Putamen (tissue), 1 donor: ENCODE measurements at places on chromosomes 6 and 20.

GRCh38 chr6:167647306-167647705 is 179.4 kb upstream of the AFDN start:
- no peak for DNase-seq

DNA sequence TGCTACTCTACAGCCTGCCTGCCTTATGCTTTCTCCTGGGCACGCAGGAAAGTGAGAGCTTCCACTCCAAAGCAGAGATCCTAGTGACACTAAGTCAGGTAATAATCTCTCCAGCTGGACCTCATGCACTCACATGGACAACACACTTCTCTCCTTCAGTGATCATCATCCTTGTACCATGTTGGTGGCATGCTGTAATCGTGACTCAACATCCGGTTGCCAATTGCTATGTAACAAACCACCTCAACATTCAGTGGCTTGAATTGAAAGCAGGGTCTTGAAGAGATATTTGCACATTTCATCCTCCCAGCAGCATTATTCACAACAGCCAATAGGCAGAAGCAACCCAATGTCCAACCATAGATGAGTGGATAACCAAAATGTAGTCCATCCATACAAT is 40.3 kb upstream of the PPP1R3G start:
- DNase-seq, result no peak

DNA sequence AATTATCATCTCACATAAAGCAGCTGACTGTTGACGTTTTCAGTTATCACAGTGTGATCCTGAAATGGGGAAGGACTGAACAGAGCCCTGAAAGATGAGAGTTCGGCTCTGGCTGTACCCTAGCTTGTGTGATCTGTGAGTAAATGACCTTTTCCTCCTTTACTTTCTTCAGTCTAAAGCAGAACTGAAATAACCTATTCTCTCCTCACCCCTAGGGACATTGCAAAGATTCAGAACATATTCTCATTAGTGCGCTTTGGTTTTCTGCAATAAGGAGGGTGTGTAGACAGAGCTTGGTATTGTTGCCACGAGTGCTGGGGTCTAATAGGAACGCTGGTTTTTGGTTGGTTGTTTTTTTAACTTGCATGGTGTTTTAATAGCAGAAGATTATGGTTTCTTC is 16.7 kb downstream of the FARS2 start:
- no peak for DNase-seq

GRCh38 chr6:107185391-107185970 is 70.2 kb upstream of the BEND3 start:
- no peak for DNase-seq

- DNase-seq, result no peak
Observed at GRCh38 chr20:58981628-58982364, 740 bp downstream of the NELFCD start.

GRCh38 chr6:161876231-161876630 is 602.4 kb upstream of the AGPAT4 start:
- DNase-seq, result no peak

GRCh38 chr20:4375881-4376280 is 345.8 kb upstream of the PRND start:
- peak; percentile 62 for DNase-seq

- peak; percentile 25 for DNase-seq
Observed at GRCh38 chr6:39980839-39981580, 46.7 kb upstream of the MOCS1 start.

GRCh38 chr6:41723530-41724227 is 11.7 kb downstream of the TFEB start:
- no peak for DNase-seq

- DNase-seq, result no peak
Observed at GRCh38 chr6:143441680-143442545, 8.6 kb downstream of the ADAT2 start.

DNA sequence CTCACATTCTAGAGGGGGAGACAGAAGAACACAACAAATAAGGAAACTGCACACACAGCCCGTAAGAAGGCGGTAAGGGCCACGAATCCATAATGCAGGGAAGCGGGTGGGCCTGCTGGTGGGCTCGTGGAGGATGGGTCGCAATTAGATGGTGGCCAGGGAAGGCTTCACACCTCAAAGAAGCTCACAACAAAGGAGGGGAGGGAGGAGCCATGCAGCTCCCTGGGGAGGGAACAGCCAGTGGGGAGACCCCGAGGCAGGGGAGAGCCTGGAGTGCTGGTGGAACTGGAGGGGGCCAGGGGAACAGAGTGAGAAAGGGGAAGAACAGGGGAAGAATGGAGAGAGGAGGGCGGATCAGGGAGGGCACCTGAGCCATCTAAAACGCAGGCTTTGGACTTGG is 13.4 kb downstream of the SRC start:
- DNase-seq, result no peak

- DNase-seq, result no peak
Observed at GRCh38 chr6:69155467-69155866, 520.4 kb downstream of the ADGRB3 start.

DNA sequence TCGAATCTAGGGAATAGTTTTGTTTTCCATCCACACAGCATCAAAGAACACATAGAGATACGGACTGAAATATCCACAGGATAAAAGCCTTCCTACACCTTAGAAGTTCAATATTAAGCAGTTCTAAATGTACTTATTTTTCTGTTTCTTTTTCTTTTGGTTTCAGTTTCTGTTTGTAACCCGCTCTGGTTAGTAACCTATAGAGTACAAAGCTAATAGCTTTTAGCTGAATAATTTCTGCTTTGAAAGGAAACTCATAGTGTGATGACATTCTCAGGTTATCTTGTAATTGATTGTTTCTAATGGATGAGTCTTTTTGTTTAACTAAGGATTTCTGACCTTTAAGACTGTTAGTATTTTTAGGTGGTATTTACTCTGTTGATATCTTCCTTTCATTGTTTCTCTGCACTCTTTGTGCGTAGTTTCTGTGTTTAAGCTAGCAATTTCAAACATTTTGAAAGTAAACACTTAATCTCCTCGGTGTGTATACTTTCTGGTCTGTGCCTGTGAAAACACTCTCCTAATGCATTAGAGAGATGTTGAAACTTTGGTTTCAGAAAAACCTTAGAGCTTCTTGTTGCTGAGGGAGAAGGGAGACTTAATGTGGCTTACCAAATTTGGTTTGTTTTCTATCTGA is 385.5 kb downstream of the HDGFL1 start:
- DNase-seq, result no peak

DNA sequence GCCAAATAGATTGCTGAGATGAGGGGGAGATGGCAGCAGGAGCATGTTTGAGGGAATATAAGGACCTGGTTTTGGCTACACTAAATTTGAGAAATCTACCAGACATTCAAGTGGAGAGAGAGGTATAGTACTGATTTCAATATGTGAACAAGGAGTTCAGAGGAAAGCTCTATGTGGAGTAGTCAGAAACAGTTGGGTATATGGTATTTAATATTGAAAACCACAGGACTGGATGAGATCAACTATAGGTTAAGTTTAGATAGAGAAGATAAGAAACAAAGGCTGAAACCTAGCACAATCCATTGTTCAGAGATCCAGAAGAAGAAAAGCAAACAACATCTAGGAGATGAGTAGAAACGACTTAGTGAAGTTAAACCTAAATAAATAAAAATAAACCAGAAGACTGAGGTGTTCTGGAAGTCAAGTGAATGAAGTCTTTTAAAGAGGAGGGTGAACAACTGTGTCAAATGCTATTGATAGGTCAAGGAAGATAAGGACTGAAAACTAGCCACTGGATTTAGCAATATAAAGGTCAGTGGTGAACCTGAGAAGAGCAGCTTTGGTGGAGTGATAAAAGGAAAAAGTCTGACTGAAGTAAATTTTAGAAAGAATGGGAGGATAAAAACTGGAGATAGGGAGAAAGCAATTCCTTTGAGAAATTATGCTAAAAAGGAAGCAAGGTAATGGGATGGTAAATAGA is 121.2 kb upstream of the RUNX2 start:
- DNase-seq, result no peak

GRCh38 chr20:5078399-5078958 is 41.3 kb downstream of the PCNA start:
- DNase-seq, result peak; percentile 47

DNA sequence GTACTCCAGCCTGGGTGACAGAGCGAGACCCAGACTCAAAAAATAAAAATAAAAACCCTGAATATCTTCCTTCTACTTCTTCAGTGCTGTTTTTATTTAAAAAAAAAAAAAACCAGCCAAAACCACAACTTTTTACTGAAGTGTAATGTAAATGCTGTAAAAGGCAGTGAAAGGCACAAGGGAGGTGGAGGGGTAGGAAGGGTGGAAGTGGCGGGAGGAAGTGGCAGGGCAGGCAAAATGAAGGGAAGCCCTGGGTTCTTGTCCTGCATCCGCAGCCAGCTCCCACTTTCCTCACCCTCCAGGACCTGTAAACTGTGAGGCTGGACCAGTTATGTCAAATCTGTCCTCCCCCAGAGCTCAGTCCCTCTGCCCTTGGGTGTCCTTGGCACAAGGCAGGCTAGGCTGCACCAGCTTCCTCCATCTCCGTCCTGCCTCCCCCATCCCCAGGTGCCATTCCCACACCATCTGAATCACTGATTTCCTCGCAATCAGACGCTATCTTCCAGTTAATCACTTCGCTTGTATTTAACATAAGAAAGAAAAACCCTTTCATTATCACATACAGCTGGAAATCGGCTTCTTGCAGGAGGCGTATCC is 13.7 kb upstream of the PANK2 start:
- DNase-seq, result no peak

- no peak for DNase-seq
Observed at GRCh38 chr6:43766964-43767461, 3.0 kb upstream of the VEGFA start.

DNA sequence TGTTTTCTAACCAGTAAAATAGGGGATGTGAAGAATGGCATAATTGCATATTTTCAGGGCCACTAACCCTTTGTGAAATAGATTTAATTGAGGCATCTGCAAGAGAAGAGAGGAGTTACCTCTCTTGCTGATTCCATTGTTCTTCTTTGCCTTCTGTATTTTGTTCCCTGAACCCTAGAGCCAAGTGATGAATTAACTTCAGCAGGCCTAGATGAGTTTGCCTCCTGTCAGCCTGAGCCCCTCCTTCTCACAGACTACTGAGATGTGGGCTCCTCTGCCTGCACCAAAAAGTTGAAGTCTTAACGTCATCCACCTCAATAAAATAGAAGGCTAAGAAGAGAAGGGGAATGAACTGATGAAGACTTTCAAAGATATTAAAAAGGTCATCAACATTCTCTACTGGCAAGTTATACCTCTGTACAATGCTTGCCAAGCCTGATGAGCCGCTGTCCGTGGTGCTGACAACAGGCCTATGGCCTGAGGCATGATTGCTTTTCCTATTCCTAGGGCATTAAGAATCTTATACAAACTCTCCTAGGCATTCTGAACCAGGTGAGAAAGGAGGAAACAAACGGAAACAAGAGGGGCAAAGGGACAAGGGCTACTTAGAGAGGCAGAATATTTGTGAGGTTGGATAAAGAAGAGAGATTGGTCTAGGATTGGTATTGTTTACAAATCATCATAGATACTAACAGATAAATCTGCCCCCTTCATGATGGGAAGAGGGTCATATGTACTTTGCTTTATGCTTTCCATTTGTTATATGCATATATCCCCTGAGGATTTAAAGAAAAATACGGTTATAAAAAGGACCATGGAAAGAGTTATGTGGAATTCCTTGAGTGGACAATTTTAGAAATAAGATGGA is 46.8 kb downstream of the CD24 start:
- no peak for DNase-seq

- DNase-seq, result no peak
Observed at GRCh38 chr20:40966103-40966502, 62.5 kb upstream of the TOP1 start.

DNA sequence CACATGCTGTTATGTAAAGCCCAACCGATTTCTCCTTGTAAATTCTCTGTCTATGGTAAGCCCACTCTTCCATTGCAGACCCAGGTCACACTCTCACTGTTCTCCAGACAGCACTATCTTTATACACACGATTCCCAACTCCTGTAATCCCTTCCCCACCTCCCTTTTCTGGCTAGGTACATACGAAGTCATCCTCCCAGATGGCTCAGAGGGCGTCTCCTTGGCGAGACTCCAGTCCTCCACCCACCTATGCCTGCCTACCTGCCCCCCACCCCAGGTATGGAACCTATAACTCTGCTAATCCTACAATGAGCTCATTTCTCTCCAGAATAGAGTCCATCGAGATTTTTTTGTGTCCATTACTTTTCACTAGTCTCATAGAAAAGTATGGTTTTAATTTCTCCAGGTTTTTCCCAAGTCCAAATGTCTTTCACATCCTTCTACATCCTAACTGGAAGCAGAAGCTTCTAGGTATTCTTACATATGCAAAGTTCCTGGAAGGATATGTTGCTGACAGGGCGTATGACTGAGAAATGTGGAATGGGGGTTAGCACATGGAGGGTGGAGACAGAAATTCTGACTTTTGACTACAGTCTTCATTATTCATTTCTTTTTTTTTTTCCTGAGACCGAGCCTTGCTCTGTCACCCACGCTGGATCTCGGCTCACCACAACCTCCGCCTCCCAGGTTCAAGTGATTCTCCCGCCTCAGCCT is 22.8 kb downstream of the SCML4 start:
- no peak for DNase-seq

DNA sequence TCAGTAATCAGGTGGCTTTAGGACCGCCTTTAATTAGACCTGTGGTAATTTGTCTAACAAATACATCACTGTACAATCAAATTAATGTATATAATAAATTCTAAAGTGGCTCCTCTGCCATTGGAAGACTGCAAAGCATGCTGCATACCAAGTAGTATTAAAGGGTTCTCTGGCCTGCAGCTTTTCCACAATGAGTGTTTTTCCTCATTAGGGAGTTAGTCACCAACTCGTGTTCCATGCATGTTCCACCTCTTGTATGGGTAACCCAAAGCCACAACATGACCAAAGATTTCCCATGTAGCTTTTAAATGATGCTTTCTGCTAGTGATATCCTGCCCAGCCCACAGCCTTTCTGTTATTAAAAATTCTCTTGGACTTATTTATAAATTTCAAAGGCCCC is 218.7 kb downstream of the FUT9 start:
- DNase-seq, result no peak

DNA sequence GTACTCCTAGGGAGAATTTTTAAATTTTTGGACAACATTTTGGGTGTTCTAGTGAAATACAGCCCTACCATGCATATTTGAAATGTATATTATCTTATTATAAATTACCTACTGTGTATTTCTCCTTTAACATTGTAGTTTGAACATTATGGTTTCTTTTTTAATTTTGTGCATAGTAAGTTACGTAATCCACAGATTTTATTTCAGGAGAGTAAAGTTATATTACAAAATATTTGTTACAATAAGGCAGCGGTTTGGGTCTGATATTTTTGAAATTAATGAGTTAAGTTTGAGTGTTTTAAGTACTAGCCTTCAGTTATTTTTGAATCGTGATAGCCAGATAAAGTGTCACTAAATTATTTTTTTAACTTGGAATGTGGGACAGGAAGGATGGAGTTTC is 7.3 kb upstream of the SOX4 start:
- no peak for DNase-seq

- peak; percentile 52 for DNase-seq
Observed at GRCh38 chr6:77030929-77031674, 432.2 kb downstream of the HTR1B start.

DNA sequence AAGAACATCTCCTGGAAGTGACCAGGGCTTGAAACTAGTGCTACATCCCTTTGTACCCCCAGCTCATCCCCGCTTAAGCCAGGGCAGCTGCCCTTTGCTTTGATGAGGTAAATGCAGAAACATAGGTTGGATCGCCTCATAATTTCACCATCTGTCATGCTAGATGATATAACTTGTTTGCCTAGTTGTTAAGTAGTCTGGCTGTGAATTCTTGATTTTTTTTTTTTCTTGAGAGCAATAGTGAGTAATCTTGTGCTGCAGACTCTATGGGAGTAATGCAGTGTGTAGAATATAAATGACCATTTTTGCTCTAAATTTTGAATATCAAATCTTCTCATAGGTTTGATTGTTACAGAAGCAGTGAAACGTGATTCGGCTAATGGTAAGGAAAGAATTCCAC is 4.1 kb downstream of the TRDN start:
- DNase-seq, result no peak
